Adrenal gland (tissue), 19 donors: ENCODE measurements at places on chromosomes 1 and 21. TPM values are rescaled to one million over a fixed set of nuclear protein-coding genes. Genes with fewer than 3 reads are reported as not detected.

- DNase-seq, result no peak
These were observed 19.3 kb upstream of the ALDH4A1 start for GRCh38 chr1:18921516-18922251.

DNA sequence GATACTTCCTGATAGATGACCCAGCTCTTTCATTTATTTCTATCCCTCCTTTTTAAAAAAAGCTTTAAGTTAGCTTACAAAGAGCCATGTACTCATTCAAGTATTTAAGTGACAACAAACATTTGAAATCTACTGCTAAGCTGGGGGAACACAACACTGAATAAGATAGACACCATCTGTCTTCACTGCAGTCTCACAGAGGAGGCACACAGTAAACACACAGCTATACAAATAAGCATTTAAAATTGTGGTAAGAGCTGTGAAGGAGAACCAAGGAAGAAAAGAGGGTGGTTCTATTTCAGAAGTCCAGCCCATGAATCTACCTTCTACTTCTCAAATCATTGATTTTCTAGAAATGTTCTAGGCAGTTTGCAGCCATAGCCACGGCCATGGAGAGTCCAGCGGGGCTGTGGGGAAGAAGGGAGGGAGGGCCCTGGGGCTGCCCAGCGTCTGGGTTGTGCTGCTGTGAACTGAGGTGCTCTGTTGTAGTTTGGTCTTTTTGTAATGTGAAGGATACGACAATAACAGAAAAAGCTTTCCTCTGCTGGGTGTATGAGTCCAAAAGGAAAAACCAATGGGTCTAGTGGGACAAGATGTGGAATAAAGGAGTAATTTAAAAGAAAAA, 28.2 kb downstream of the PRDM2 start:
- DNase-seq, result no peak

- DNase-seq, result peak; percentile 82
These were observed 4.0 kb downstream of the ARHGEF19 start for GRCh38 chr1:16208270-16208987.

GRCh38 chr1:82485591-82486369, 685.0 kb downstream of the ADGRL2 start:
- peak; percentile 33 for DNase-seq

DNA sequence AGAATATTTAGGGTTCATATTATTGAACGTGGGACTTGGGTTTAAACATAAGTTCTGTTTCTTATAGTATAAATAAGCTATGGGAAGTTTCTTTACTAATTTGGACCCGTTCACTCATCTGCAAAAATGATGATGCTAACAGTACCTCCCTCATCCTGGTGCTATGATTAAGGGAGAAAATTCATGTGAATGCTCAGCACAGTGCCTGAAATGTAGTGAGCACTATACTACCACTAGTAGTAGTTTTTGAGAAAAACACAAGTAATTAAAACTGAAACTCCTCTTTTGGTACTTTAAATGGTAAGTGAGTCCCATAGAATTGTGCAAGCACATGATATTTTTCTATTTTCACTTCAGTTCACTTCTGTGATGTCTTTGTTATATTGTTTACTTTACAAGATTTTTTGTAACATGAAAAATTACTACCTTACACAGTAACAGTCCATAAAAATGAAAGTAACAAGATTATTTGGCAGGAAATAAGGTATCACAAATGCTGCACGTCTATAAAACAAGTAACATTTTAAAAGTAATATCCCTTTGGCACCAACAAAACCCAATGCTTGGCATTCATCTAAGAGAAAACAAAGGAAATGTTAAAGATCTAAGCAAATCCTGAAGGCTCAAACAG, 11.3 kb upstream of the PTPRC start:
- no peak for DNase-seq

GRCh38 chr1:230270559-230271281, 155.4 kb downstream of the PGBD5 start:
- DNase-seq, result no peak

GRCh38 chr1:33119532-33120217, 38.7 kb downstream of the AZIN2 start:
- no peak for DNase-seq

GRCh38 chr1:31712630-31713029, 8.8 kb upstream of the COL16A1 start:
- peak; percentile 79 for DNase-seq

GRCh38 chr1:232038706-232039677, 412.4 kb downstream of the DISC1 start:
- peak; percentile 11 for DNase-seq

- no peak for DNase-seq
These were observed 27.5 kb downstream of the INTS7 start for GRCh38 chr1:212007886-212008285.

- no peak for DNase-seq
These were observed 42.0 kb upstream of the LDLRAP1 start for GRCh38 chr1:25501235-25502058.

GRCh38 chr1:58929671-58930325, 146.0 kb upstream of the JUN start:
- no peak for DNase-seq

- DNase-seq, result no peak
These were observed 8.8 kb upstream of the BTG2 start for GRCh38 chr1:203296460-203297073.

- DNase-seq, result no peak
These were observed 35.4 kb downstream of the CLCA1 start for GRCh38 chr1:86504137-86504479.

DNA sequence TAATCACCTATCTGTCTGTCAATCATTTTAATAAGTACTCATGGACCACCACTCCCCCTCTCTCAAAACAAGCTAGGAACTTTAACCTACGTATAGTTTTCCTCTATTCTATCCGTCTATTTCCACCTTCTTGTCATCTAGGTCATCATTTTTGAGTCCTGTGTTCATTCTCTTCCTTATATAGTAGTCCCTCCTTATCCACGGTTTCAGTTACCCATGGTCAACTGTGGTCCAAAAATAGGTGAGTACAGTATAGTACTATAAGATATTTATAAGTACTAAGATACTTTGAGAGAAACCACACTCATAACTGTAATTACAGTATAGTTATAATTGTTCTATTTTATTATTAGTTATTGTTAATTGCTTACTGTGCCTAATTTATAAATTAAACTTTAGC, 7.5 kb downstream of the PKN2 start:
- no peak for DNase-seq

DNA sequence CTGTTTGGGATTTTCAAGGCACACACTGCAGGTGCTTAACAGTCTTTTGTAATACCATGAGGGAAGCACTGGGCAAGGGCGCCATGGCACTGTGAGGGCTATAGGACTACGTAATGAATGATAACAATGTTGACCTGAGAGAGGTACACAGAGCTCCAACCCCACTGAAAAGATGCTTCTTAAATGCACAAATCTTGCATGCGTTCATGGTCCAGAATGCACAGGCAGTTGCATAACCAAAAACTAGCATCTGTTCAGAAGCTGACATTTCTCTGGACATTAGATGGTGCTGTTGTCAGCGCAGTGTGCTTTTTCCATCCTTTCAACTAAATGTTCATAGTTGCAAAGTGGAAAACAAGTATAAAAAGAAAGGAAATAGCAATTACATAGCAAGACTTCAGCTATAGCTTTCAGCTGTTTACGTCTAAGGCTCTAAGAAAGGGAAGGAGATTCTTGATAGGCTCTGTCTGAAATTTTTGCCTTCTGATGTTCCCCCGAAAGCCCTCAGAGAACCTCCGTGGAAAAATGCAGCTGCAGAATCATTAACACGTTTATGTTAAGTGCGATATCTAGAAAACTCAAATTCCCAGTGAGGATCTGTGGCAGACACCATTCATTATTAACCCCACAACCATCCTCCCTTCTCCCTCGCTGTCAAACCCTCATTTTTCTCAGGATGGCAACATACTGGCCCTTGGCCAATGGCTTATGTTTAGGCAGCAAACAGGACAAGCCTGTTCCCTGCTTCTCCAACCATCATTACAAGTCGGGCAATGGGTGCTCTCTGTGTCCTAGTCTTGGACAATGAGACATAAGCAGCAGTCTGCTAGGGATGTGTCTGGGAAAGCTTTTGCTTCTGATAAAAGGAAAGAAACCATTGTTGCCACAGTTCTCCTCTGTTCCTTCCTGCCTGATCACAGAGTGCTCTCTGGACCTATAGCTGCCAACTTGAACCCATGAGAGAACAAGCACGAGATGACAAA, 8.2 kb upstream of the TARBP1 start:
- peak; percentile 46 for DNase-seq

DNA sequence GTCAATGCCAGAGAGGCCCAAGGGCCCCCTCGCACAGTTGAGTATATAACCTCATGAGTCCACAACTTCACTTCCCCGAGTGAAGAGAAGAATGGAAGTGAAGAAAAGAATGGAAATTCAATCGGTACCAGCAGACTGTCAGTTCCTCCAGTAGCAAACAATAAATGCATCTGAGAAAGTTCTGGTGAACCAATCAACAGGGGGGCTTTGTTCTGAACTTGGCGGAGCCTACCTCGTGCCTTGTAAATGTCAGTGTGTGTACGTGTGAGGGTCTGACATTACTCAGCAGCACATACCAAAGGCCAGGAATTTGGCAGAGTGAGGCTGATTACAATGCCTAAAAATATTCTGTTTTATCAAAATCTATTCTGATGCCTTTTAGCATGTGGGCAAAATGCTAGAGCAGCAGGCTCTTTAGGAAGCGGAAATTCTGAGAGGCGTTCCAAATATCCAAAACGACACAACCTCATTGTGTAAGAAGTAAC, 238.5 kb downstream of the LTN1 start:
- DNase-seq, result no peak

DNA sequence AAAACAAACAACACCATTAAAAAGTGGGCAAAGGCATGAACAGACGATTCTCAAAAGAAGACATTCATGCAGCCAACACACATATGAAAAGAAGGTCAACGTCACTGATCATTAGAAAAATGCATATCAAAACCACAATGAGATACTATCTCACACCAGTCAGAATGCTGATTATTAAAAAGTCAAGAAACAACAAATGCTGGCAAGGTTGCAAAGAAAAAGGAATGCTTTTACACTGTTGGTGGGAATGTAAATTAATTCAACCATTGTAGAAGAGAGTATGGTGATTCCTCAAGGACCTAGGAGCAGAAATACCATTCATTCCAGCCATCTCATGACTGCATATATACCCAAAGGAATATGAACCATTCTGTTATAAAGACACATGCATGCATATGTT, 419.6 kb downstream of the NEGR1 start:
- no peak for DNase-seq

DNA sequence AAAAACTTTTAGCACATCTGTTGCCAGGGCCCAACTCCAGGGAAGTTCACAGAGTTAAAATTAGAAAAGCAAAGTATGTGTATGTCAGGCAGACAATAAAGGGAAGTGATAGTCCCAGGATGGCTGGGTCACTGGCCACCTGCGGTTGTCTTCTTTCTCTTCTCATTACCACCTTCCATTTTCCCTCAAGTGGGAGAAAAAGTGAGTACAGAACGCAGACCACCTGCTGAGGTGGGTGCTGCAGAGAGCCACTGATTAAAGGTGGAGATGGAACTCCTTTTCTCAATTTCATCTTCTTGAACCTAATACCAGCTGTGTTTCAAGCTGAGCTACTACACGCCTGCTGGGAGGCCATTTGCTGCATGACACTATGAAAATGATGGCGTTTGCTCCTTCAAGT, 88.8 kb upstream of the PDE4B start:
- no peak for DNase-seq

- DNase-seq, result no peak
These were observed 18.8 kb downstream of the CEP350 start for GRCh38 chr1:179973198-179974110.

GRCh38 chr1:204503913-204504519, 9.4 kb upstream of the PIK3C2B start:
- no peak for DNase-seq

DNA sequence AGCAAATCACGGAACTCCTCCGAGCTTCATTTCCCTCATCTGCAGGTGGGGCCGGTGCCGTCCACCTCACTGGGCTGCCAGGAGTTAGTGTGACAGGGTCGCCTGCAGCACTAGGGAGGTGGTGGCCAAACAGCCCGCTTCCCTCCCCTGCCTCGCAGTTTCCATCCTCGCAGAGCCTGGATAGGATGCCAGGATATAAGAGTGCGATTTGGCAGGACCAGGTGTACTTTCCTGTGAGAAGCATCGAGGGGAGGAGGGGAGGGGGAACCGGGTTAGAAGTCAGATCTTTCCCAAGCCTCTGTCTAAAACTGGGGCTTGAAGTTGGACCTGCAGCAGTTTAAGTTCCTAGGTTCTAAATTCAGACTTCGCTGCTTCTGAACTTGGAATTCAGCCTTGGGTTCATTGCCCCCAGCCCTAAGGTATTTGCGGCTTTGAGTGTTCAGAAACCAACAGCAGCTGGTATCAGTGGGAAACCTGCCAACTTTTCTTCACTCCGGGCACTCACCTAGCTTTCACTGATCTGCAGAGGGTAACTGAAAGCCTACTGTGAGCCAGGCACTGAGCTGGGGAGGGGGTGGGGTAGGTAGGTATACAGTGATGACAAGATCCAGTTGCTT, 1.7 kb upstream of the JUN start:
- peak; percentile 62 for DNase-seq

DNA sequence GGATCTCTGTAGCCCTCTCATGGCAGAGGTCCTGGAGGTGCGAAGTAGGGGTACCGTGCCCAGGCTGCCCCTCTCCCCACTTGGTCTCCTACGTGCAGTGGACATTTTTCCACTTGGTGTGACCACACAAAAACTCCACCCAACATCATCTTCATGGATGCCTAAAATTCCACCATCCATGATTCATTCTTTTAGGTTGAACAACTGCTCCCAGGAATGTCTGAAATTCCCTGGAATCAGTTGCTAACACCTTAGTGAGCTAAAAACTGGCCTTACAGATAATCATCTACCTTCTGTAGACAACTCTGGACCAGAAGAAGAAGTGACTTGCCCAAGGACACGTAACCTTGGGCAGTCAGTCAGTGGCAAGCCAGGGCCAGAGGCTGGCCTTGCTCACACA, 32.1 kb upstream of the CLIC4 start:
- DNase-seq, result no peak

GRCh38 chr1:161738627-161739287, 10.8 kb upstream of the DUSP12 start:
- DNase-seq, result peak; percentile 45

- DNase-seq, result peak; percentile 65
These were observed 7.9 kb downstream of the MYBPHL start for GRCh38 chr1:109298666-109299557.

Gene ARHGEF16
- total RNA-seq, result 3.1 TPM

Gene APH1A
- total RNA-seq, result 156 TPM

Gene UBXN10
- 2.4 TPM for total RNA-seq

Gene SPATA45
- not detected for total RNA-seq

Gene COL6A1
- 145 TPM for total RNA-seq

Gene LORICRIN
- total RNA-seq, result not detected

Gene NRAS
- 17.9 TPM for total RNA-seq

Gene TAF12
- total RNA-seq, result 21.8 TPM

Gene HSF2BP
- 0.43 TPM for total RNA-seq

Gene HSD11B1
- total RNA-seq, result 17.5 TPM

Gene CD2
- 2.0 TPM for total RNA-seq

Gene SERPINC1
- total RNA-seq, result 0.50 TPM
